ENCODE measurements at places on chromosomes 13 and 19.

DNA sequence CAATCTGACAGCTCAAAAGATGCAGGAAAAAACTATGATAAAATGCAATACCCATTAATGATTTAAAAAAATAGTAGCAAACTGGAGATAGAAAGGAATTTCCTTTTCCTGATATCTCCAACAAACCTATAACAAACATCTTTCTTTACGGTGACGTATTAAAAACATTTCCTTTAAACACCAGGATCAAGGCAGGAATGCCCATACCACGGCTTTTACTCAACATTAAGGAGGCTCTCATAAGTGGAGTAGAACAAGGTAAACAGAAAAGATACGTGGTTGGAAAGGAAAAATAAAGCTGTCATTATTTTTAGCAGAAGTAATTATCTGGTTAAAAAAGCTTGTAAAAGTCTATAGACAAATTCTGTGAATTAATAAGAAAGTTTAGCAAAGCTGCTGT is 61.1 kb downstream of the MIPEP start:
- no peak for DNase-seq

DNA sequence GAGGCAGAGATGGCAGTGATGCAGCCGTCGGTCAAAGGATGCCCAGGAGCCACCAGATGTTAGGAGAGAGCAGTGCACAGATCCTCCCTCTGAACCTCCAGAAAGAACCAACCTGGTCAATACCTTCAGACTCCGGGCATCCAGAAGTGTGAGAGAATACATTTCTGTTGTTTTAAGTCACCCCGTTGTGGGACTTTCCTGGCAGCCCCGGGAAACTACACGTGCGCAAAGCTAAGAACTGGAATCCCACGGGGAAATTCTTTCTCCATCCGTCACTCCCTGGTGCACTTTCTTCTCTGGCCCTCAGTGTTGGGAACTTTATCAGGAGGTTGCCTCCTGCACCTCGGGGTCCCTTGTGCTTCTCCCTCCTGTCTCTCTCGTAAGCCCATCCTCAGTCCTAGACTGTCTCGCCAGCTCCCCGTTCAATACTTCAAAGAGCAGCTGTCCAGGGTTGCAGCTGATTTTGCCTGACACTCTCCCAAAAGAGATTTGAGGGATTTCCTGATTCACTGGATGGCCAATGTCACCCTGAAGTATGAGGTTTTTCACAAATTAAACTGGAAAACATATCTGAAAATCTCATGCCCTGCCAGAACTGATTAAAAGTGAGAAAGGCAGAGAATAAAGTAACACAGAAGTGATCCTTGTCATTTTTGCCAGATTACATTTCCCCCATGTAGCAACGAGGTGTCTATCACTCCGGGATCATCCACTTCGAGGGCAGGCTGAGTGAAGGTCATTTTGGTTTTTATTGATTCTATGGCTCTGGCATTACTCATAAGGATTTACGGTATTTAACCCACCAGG is 136.8 kb downstream of the DCT start:
- DNase-seq, result no peak

DNA sequence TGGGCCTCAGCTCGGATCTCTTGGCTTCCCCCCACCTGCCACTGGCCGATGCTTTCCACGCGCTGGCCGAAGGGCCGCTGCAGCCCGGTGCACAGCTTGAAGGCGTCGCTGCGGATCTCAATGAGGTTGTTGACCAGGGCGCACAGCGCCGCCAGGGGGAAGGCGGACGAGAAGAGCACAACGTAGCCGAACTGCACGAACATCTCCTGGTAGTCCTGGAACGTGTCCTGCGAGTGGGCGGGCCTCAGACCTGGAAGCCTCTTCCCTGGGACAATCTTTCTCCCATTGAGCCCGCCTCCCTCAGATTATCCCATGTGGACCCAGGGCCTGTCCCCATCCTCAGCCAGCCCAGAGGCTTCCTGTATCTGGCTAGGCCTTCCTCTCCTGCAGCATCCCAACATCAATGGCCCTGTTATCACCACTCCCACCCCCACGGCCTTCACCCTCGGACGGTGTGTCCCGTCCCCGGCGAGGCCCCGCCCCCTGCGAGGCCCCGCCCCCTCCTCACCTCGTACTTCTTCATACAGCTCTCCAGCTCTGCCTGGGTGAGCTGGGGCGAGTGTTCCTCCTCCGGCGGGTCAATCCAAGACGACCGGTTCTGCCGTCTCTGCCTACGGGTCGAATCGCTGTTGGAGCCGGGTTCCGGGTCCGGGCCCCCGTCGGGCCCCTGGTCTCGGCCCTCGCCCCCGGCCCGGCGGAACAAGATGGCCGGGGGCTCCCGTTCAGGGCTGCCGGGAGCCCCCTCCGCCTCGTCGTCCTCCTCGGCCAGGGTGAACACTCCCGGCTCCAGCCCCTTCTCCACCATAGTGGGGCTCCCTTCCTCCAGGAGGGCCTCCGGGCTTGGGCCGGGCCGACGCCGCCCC is 6.8 kb downstream of the ANO8 start:
- DNase-seq, result no peak

GRCh38 chr13:77678691-77679235 is 18.7 kb upstream of the SLAIN1 start:
- no peak for DNase-seq

GRCh38 chr13:44104969-44105368 is 225.3 kb downstream of the LACC1 start:
- no peak for DNase-seq

- no peak for DNase-seq
Measured at GRCh38 chr19:12723381-12723640, 421 bp downstream of the TNPO2 start.

DNA sequence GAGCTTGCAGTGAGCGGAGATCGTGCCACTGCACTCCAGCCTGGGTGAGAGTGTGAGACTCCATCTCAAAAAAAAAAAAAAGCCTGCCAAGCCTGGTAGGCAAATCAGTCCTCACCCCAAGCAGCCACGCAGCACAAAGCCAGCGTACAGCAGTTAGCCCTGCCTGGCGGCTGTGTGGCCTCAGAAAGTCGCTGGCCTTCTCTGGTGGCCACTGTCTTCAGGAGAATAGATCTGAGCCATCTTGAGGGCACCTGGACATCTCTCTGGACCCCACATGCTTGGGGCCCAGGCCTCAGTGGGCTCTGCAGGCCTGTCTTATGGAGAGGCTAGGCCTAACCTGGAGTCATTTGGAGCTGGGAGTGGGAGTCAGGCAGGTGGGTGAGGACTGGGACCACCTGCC is 23.0 kb downstream of the PIAS4 start:
- DNase-seq, result no peak

DNA sequence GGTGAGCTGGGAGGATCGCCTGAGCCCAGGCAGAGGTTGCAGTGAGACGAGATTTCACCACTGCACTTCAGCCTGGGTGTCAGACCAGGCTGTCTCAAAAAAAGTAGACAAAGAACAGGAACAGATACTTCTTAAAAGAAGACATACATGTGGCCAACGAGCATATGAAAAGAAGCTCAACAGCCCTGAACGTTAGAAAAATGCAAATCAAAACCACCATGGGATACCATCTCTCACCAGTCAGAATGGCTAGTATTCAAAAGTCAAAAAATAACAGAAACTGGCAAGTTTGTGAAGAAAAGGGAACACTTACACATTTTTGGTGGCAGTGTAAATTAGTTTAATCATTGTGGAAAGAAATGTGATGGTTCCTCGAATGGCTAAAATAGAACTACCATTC is 3.0 kb upstream of the LGALS14 start:
- DNase-seq, result no peak
